ENCODE measurements at places on chromosomes 16 and 17.

DNA sequence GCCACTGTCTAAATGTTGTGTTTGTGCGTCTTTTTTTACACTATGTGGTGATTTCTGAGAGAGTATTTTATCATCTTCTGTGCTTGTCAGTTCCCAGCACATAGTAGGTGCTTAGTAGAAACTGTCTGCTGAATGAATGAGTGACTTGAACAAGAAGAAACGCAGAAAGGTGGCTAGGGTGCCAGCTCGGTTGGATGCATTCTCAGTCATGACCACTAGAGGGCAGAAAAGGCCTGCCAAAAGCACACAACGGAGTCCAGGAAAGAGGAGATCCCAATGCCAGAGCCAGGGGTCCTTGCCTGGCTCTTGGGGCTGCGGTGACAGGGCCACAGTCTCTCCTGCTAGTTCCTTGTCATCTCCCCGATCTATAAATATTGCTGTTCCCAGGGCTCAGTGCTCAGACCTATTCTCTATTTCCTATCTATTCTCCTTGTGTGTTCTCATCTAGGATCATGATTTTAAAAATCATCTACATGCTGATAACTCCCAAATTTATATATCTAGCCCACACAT, 57.3 kb upstream of the CCL1 start:
- peak; percentile 82 for DNase-seq

GRCh38 chr17:76867578-76868175, 527 bp upstream of the MGAT5B start:
- no peak for DNase-seq

GRCh38 chr16:88831838-88832237, 20.1 kb upstream of the APRT start:
- DNase-seq: no peak

- DNase-seq: no peak
Measured at GRCh38 chr16:79272141-79272577, 328.4 kb downstream of the MAF start.

- peak; percentile 73 for DNase-seq
Measured at GRCh38 chr17:7716901-7717755, at the start of gene DNAH2. DNAH2 (plus strand) TSS chr17:7717744; CDS start chr17:7719735, 1,991 bp downstream.

DNA sequence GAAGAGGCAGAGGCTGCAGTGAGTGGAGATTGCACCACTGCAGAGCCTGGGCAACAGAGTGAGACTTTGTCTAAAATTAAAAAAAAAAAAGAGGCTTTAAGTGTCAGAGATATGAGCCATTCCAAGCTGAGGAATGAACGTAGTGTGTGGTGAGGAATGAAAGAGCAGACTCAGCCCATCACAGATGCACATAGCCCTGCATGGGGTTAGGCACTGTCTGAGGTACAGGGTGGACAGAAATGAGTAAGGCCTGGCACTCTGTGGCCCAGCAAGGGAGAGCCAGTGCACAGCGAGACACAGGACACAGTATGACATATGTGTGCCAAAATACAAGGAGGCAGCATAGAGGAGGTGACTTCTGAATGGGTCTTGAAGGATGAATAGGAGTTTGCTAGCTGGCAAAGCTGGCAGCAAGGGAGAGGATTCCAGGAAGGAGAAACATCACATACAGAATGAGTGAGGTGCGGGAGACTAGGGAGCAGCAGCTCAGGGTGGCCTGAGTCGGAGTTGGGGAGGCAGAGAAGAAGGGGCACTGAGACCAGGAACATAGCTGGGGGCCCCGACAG, 8.7 kb upstream of the ZNF469 start:
- no peak for DNase-seq

GRCh38 chr16:53433509-53433908, 762 bp upstream of the RBL2 start:
- DNase-seq: no peak

DNA sequence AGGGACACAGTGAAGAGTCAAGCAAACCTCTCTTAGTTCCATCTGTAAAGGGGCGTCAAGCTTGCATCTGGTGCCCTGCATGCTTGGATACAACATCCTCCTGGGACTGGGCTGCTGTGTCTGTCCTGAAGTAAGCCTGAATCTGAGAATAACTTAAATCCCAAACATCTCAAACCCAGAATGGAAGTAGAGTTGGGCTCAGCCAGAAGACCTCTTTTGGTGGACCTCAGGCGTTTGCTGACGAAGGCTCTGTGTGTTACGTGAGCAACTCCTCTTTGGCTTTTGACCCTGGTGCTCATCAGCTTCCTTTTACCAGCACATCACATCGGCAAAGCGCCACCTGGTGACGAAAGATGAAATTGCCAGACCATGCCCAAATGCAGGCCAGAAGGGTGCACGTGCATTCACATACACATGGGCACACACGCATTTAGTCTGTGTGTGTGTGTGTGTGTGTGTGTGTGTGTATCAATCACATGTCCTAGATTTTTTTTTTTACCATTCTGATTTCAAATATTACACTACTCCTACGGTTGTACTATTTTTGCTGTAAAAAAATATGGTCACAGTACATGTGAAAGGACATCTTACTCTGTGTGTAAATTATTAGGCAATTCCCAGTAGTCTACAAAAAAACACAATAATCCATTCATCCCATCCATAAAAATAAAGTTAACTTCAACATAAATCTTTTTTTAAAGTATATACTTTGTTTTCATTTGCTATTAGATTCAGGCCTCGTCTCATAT, 41.1 kb upstream of the FOXJ1 start:
- peak; percentile 90 for DNase-seq

DNA sequence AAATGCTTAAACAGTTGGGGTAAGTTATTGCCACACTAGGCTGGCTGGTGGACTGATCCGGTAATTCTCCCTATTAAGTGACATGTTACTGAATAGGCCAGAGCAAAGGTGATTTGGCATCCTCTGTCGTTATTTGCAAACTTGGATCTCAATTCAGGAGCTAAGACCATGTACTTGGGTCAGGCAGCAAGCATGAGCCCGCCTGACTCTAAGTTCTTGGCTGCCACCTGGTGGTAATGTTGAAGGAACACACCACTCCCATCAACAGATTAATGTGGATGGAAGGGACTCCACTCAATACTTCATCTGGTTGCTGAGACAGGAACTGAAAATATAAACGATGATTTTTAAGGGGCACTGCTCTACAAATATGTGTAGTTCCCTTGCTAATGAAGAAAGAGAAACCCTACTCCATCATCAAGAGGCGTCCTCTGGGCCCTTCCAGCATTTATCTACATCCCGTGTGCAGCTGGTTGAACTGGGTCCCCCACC, 70.8 kb downstream of the EMP2 start:
- peak; percentile 90 for DNase-seq

DNA sequence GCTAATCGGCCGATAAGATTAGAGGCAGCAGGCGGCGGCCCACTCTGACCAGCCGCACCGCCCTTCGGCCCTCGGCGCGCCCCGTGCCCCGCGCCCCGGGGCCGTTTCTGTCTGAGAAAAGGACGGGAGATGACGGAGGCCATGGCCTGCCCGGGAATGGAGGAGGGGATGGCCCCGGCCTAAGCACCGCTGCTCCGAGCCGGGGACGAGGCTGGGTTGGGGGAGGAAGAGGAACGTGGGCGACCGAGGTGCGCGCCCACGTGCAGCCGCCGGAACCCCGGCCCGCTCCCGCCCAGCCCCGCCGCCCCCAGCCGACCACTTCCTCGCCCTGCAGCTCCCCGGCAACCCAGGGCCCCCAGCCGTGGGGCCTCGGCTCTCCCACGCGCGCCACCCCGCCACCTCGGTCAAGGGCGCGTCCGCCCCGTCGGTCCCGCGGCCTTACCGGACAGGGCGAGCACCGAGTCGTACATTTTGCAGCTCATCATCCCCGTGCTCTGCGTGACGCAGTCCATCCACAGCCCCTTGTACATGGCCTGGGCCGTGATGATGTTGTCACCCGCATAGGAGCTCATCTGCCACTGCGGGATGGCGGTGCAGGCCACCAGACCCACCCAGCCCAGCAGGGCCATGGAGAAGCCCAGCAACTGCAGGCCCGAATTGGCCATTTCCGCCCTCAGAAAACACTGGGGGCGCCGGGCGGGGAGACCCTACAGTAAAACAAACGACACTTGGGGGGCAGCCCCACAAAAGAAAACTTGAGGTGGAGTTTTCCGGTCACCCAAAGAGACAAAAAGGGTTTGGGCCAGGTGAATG, 693 bp downstream of the CLDN7 start:
- peak; percentile 38 for DNase-seq

DNA sequence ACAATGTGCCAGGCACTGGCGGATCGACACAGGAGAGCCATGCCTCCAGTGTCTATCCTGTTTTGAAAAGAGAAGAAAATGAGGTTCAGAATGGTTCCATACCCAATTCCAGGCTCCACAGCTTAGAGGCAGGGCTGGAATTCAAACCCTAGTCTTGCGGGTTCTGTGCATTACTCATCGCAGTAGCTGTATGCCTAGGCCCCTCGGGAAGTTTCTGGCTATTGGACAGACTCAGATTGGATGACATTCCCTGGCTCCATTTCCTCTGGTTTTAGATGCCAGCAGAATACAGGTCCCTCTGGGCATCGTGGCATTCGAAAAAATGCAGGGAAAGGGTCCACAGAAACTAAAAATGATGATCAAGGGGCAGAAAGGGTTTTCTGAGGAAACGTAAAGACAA, 184.7 kb downstream of the COPRS start:
- no peak for DNase-seq

DNA sequence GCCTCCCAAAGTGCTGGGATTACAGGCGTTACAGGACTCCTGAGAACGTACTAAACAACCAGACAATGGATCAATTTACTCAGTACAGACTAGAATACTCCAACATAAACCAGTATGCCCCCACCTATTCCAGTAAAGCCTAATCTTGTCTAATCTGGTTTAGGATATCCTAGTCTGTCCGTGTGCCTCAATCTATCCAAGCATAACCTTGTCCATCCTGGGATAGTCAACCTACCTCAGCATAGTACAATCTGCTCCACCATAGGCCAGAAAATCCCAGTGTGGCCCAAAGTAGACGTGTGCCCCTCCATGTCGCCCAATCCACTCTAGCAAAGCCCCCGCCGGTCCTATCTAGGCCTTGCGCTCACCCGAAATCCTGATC, 625 bp downstream of the DVL2 start:
- no peak for DNase-seq

DNA sequence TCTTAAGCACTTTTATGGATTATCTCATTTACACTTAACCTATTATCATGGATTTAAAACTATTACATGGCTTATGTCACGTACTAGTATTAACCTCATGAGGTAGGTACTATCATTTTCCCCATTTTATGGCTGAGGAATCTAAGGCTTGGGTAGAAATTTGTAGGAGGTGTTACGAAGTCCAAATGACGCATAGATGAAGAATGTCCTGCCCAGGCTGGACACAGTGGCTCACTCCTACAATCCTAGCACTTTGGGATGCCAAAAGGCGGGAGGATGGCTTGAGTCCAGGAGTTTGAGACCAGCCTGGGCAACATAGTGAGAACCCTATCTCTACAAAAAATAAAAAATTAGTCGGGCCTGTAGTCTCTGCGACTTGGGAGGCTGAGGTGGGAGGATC, 4.8 kb upstream of the C1QL1 start:
- DNase-seq: no peak

DNA sequence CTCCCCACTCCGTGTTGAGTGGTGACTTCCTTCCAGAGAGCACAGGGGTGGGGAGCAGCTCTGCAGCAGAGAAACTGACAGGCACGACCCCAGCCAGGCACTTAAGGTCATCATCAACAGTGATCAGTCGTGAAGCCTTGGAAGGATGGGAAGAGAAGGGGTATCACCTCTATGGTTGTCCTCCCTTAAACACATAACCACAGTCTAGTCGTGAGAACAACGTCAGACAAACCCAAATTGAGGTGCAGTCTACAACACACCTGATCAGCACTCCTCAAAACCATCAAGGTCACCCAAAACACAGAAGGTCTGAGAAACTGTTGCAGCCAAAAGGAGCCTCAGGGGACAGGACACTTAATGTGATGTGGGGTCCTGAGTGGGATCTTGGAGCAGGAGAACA, 68.3 kb downstream of the MPRIP start:
- DNase-seq: no peak

DNA sequence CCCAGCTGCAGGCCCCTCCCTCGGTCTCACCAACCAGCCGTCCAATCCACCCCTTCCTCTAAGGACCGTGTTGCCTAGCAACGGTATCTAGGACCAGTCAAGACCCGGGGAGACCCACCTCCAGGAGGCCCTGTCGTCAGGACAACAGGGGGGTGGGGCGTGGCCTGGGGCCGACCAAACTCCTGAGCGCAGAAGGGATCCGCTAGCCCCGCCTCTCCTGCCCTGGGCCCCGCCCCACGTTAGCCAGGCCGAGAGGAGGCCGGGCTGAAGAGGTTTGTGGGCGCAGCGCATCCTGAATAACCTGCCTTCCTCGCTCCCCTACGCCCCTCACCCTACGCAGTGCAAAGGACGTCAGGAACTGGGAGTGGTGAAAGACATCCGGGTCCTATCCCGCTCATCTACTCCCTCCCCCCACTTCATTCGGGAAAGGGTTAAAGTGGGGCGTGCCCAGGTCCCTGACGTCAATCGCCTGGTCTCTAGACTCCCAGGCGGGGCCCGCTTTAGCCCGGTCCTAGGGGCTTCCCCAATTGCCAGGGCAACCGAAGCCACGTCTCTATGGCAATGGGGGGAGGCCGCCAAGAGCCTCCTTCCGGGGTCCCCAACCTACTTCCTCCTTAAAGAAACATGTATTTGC, 14.7 kb downstream of the DLG4 start:
- DNase-seq: peak; percentile 77

- no peak for DNase-seq
Measured at GRCh38 chr17:7056386-7056785, 12.5 kb upstream of the SLC16A11 start.

- DNase-seq: no peak
Measured at GRCh38 chr16:48157794-48158193, 2.0 kb upstream of the ABCC12 start.

GRCh38 chr16:67678354-67679023, 11.9 kb downstream of the C16orf86 start:
- no peak for DNase-seq

DNA sequence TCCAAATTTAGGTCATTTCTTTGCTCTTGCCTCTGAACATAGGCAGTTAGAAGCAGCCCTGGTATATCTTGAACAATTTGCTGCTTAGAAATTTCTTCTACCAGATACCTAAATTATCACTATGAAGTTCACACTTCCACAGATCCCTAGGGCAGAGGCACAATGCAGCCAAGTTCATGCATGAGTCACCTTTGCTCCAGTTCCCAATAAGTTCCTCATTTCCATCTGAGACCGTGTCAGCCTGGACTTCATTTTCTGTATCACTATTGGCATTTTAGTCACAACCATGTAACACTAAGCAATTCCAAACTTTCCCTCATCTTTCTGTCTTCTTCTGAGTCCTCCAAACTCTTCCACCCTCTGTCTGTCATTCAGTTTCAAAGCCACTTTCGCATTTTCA, 45.0 kb downstream of the KCNJ16 start:
- peak; percentile 92 for DNase-seq

DNA sequence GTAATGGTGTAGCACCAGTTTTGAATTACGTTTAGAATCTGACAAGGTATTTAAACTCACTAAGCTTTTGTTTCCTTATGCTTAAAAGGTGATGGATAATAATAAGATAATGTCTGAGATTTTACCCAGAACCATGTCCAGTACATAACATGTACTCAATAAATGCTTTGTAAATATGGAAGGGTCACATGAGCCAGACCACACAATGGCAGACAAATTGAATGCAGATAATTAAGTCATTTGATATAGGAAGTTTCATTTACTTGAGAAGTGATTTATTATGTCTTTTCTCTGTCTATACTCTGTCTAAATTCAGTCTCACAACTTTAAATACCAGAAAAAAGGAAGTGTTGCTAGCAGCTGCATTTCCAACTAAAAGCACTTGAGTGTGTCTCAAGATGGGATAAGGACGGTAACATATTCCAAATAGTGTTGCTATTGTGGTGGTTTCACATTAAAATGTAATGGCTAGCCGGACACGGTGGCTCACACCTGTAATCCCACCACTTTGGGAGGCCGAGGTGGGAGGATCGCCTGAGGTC, 52.5 kb upstream of the DHX40 start:
- no peak for DNase-seq

Measured in suppressor macrophage treated with lipopolysaccharide for 1 hour (primary cell).